GM10248 (cell line): ENCODE measurements at places on chromosomes 13 and 19.
A peak's percentile ranks its signal among the peaks of the same experiment; 100 is the strongest.

DNA sequence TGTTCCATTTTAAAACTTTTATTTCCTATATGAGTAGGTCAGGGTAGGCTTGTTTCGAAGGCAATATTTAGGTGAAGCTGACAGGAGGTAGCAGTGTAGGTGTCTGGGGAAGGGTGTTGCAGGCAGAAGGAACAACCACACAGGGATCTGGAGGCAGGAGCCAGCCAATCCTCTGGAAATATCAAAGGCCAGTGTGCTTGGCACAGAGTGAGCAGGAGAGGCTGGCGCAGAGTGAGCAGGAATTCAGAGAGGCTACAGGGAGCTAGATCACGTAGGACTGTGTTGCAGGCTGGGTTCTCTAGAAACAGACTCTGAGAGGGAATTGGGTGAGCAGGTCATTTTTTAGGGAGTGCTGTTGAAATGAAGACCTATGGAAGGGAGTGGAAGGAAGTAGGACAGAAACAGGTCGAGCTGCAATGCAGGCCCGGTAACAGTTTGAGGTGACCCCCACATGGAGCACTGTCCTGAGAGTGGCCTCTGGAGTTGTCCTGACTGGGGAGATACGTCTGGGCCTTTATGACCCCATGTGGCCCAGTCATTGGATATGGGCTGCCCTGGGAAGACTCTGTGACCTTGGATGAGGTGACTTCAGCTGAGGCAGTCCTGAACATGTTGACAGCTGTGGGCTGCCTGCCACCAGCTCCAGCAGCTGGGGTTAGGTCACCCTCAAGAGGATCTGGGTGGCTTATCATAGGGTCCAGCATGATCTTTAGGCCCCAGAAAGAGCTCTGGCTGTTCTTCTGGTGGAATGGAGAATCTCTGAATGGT is 51.7 kb downstream of the ERCC5 start:
- DNase-seq: no peak

DNA sequence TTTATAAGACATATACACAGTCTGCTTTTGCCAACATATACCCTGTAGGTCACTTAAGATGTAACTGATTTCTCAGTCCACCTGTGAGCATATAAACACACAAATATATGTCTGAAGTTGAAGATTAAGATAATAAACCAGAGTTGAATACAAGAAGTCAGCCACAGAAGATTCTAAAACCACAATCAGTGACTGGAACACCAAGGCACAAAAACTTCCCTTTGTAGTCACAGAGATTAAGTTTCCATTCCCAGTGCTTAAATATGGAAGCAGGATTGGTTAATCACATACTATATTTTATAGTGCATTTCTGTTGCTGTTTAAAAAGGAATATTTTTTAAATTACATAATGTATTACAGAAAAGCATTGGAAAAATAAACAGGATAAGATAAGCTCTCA is 39.9 kb downstream of the MTMR6 start:
- no peak for DNase-seq

- DNase-seq: peak; percentile 72
These were observed 5.7 kb downstream of the ATP4A start for GRCh38 chr19:35557539-35558399.

DNA sequence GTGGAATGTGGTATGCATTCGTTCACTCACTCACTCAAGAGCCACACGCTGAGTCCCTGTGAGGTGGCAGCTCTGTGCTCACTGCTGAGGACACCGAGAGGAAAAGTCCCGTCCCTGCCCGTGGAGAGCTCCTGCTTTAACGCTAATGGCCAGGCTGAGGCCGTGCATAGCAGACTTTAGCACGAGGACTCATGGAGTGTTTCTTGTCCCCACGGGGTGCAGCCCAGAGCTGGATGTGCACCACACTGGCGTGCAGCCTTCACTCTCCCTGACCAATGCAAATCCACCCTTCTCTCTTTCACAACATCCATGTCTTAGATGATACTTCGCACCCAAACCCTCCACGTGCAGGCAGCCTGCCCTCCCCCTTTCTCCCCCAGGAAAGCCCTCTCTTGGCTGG is 159.6 kb upstream of the ZNF536 start:
- DNase-seq: no peak

DNA sequence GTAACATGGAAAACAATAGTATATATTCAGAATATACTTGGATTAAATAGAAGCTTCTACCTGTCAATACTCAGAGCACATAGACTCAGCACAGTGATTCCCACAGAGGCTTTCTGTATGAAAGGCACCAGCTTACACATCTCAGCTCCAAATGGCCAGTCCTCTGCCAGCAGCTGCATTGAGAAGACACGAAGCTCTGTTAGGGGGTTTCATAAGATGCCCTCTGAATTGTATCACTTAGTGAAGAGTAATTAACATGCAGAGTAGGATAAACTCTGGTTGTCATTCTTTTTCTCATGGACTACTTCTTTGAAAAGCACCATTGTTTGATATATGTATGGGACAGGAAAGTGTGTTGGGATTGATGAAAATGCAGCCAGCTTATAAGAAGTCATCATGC is 15.2 kb downstream of the EDNRB start:
- DNase-seq: no peak

GRCh38 chr13:27137759-27138158 is 33.9 kb downstream of the USP12 start:
- no peak for DNase-seq

DNA sequence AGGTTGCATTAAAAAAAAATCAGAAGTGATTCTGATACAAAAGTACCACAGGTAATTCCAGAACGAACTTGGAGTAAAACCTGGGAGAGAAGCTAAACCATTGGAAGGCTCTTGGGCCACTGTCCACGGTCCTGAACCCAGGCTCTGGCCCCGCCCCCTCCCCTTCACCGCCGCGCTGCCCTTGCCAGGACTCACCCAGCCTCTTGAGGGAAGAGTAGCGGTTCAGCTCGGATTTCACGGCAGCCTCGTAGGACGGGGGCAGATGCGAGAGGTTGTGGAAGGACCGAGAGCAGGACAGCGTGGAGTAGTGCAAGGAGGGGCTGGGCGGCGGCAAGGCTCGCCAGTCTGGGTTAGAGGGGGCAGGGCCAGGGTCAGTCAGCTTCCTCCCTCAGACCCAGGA is 5.7 kb downstream of the SHISA7 start:
- no peak for DNase-seq

DNA sequence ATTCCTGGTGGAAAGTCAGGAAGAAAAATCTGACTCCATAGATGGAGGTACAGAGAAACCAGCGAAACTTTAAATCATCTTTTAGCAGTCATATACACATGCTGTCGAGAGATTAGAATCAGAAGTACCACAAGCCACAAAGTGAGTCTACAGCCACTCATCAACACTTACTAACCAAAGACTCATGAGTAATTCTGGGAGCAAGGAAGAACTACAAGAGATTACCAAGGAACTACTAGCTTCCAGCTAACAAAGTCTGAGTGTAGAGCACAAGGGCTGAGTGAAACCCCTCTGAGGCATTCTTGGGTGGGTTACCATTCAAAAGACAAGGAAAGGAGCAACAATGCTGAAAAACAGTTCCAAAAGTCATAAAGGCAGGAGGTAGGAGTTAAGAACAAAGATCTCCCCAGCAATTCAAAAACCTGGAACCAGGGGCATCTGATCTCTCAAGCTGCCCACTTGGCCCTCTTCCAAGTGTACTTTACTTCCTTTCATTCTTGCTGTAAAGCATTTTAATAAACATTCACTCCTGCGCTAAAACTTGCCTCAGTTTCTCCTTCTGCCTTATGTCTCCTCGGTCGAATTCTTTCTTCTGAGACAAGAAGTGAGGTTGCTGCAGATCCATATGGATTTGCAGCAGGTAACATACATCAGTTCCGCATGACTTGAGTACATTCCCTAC is 13.0 kb downstream of the RBM26 start:
- DNase-seq: no peak

DNA sequence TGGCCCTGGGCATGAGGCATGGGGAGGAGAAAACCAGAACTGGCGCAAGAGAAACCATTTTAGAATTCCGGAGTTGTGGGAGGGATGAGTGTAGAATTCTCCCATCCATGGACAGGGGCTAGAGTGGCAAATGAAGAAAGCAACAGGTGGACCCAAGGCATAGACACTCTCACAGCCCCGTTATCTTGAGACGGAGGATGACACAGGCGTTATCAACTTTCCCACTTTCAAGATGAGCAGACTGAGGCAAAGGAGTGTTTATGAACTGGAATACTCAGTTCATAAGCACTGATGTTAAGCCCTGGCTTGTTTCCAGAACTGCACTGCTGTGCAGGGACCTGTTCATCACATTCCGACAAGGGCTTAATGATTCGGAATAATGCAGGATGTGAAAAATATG is 1.1 kb upstream of the GTF3A start:
- DNase-seq: no peak

DNA sequence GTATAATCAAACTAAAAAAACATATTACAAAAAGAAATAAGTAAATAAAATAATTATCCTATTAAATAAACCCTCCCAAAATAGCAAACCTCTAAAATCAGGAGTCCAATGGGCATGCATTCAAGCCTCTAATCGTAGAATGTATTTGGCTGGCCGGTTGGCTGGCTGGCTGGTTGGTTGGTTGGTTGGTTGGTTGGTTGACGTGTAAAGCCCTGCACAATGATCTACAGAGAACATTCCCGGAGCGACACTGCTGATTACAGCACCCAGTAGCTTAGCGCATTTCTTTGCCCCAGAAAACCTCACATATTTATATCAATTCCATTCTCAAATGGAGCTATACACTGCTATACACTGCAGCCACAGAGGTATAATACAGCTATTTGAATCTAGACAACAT is 65.6 kb downstream of the SACS start:
- no peak for DNase-seq

DNA sequence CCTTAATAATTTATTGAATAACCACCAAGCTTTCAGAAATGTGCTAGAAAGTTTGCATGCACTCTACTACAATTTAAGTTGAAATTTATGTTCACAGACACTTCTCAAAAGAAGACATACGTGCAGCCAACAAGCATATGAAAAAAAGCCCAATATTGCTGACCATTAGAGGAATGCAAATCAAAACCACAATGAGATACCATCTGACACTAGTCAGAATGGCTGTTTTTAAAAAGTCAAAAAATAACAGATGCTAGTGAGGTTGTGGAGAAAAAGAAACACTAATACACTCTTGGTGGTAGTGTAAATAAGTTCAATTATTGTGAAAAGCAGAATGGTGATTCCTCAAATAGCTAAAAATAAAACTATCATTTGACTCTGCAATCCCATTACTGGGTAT is 308.8 kb upstream of the PCDH9 start:
- DNase-seq: no peak

- DNase-seq: no peak
These were observed 20.3 kb upstream of the TPTE2 start for GRCh38 chr13:19581675-19582074.

- DNase-seq: no peak
These were observed 96.3 kb upstream of the SOX1 start for GRCh38 chr13:111970494-111971141.

DNA sequence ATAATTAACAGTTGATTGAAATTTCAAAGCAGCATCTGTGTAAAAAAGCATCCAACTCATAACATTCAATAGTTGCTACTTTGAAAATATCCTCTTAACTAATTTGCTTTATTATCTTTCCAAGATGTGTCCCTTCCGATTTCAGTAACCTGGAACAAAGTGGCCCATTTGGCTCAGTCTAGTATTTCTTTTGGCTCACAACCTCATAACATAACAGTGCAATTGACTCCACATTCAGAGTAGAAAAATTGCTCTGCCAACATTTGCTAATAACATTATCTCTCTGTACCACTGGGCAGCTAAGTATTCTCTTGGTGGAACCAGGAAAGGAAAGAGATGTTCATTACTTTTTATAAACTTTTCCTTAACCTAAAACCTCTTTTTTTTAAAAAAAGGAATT is 571.1 kb upstream of the ARGLU1 start:
- DNase-seq: no peak

GRCh38 chr19:10112037-10112761 is 706 bp downstream of the P2RY11 start:
- no peak for DNase-seq

DNA sequence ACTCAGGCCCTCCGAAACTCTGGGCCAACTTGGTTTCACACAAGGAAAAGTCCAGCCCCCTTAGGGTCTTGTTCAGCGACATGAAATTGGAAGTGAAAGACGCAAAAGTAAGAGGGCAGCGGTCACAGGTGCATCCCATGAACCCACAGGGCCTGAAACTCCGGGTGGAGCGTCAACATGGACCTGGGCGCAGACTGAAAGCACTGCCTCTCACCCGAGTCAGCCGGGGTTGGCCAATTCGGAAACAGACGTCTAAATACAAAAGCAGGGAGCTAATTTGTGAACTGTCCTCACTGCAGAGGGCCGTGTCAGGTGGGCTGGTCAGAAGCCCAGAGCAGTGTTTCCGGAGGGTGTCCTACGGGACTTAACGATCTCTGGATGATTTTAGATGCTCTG is 26.7 kb downstream of the ADPRHL1 start:
- DNase-seq: no peak

GRCh38 chr19:57978586-57979289 is 4.4 kb upstream of the C19orf18 start:
- DNase-seq: no peak

- no peak for DNase-seq
These were observed 27.5 kb downstream of the ZNF266 start for GRCh38 chr19:9407827-9408226.

DNA sequence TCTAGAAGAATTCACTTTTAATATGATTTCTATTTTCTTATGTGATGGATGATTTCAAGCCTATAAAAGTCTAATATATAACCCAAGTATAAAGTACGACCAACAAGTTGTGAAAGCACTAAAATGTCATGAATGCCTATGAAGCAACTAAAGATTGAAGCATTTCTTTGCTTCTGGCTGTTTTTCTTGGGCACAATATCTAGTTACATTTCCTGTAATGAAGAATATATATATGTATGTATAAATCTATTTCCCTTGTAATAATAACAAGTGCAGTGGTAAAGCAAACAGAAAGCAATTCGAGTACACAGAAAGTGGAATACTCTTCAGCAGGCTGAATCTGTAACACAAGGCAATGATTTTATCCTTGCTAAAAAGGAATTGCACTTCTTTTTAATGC is 5.4 kb downstream of the PCDH20 start:
- no peak for DNase-seq

DNA sequence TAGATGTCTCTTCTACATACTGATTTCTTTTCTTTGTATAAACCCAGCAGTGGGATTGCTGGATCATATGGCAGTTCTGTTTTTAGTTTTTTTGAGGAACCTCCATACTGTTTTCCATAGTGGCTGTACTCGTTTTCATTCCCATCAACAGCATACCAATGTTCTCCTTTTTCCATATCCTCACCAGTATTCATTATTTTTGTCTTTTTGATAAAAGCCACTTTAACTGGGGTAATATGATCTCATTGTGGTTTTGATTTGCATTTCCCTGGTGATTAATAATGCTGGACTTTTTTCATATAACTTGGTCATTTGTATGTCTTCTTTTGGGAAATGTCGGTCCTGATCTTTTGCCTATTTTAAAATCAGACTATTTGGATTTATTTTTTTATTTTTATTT is 108.5 kb downstream of the PAN3 start:
- no peak for DNase-seq
